Activated CD4-positive, alpha-beta T cell treated with anti-CD3 and anti-CD28 coated beads, Interleukin-2, amount 50 U/mL, for 4 hours (primary cell): ENCODE measurements at places on chromosomes 6 and 20.
A peak's percentile ranks its signal among the peaks of the same experiment; 100 is the strongest.

DNA sequence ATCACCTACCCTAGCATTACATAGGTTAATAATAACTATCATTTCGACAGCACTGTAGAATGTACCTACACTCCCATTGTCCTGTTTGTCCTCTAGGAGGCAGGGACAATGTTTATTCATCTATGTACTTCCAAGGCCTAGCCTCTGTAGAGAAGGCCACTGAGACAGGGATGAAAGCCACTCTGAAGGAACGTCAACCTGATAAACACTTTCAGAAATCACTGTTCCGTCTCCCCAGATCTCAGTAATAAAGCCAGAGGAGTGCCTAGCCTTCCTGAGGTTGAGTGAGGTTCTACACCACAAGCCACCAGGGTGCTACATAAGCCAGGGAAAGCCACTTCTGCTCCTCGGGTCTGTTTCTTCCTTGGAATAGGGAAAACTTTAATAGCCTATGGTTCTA lies 44.8 kb downstream of the POPDC3 start:
- DNase-seq: no peak

- no peak for DNase-seq
These were observed 47.9 kb downstream of the CEP57L1 start for GRCh38 chr6:109143191-109143590.

DNA sequence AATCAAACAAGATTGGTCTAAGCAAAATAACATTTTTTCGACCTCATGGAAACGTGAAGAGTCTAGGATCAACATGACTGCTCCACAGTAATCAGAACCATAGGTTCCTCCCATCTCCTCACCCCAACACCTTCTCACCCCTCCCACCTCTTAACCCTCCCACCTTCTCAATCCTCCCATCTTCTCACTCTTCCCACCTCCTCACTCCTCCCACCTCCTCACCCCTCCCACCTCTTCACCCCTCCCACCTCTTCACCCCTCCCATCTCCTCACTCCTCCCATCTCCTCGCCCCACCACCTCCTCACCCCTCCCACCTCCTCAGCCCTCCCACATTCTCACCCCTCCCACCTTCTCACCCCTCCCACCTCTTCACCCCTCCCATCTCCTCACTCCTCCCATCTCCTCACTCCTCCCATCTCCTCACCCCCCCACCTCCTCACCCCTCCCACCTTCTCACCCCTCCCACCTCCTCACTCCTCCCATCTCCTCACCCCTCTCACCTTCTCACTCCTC lies 567.4 kb downstream of the C6orf118 start:
- DNase-seq: no peak

GRCh38 chr6:4756247-4756646 lies 20.0 kb upstream of the CDYL start:
- no peak for DNase-seq

DNA sequence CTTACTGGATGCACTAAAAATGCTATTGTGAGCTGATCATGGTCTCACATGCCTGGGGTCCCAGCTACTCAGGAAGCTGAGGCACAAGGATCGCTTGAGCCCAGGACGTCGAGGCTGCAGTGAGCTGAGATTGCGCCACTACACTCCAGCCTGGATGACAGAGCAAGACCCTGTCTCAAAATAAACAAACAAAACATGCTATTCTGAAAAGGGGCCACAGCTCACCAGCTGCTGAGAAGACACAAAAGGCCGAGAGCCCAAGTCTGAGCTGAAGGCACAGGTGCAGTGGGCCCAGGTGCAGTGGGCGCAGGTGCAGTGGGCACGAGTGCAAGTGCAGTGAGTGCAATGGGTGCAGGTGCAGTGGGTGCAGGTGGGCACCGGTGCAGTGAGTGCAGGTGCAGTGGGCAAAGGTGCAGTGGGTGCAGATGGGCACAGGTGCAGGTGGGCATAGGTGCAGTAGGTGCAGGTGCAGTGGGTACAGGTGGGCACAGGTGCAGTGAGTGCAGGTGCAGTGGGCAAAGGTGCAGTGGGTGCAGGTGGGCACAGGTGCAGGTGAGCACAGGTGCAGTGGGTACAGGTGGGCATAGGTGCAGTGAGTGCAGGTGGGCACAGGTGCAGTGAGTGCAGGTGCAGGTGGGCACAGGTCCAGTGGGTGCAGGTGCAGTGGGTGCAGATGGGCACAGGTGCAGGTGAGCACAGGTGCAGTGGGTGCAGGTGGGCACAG lies 16.0 kb downstream of the ZBTB46 start:
- no peak for DNase-seq

- no peak for DNase-seq
These were observed 13.4 kb downstream of the CAPN11 start for GRCh38 chr6:44171899-44172546.

GRCh38 chr20:21527908-21528307 lies 14.0 kb upstream of the NKX2-2 start:
- DNase-seq: no peak

- peak; percentile 66 for DNase-seq
These were observed 78.0 kb downstream of the PTPN1 start for GRCh38 chr20:50588034-50588736.

- no peak for DNase-seq
These were observed 94.7 kb upstream of the NXT1 start for GRCh38 chr20:23255716-23256385.

DNA sequence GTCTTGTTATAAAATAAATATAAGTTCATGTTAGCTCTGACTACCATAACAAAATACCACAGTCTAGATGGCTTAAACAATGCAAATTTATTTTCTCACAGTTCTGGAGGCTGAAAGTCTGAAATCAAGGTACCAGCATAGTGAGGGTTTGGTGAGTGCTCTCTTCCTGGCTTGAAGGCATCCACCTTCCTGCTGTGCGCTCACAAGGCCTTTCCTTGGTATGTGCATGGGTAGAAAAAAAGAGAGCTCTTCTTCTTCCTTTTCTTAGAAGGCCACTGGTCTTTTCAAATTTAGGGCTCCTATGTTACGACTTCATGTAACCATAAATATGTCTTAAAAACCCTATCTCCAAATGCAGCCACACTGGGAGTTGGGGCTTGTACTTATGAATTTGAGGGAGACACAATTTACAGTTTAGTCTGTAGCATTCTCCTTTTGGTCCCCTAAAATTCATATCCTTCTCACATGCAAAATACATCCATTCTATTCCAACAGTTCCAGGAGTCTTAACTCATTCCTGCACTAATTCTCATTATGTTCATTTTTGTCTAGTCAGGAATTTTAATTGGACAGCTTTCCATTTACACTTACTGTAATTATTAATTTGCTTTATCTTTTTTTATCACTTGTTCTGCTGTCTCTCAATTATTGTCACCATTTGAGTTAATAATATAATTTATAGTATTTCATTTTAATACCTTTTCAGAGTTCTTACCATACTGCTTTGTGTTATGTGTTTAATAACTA lies 381.9 kb upstream of the EPHA7 start:
- no peak for DNase-seq
